ENCODE measurements at places on chromosomes 5 and 9.

DNA sequence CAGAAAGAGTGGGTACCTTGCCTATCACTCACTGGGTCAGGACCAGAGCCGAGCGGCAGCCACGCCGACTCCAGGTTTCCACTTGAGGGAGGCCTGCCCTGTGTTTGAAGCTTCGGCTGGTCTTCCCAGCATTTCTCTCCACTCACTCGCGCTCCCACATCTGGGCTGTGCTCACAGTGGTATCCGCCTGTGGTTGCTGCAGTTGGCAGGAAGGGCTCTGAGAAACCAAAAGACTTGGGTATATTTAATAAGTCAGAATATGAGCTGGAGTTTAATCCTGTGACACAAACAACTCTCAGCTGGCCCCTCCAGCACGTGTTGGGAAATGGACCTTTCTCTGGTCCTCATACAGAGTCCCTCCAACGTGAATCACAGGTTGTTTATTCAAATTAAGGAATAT, 70.9 kb downstream of the SPRY4 start:
- DNase-seq: no peak

GRCh38 chr5:108858959-108859358, 111.3 kb downstream of the FER start:
- DNase-seq: peak; percentile 9

GRCh38 chr9:114385397-114386181, 2.2 kb downstream of the AKNA start:
- DNase-seq: peak; percentile 95

DNA sequence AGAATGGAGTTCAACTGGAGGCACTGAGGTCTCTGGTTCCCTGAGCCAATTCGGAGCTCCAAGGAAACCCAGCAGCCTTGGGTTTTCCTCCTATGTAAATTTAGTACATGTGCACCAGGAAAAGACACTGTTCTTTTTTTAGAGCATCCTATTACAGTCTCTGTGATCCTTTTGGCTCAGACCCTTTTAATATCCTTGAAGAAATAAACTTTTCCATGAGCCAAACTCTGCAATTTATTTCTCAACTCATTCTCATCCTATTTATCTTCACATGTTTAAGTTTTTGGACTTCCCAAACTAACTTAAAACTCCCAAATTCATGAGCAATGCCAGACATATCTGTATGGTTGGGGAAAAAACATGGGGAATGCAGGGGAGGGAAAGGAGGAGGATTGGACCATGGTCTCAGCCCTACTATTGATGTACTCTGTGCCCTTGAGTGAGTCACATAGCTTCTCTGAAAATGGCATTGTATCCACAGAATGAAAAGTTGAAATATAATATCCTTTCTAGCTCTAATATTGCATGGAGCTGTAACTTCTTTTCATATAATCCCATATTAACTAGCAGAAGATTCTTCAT, 76.6 kb downstream of the PAPPA start:
- DNase-seq: no peak

GRCh38 chr9:119052339-119053030, 316.8 kb downstream of the BRINP1 start:
- DNase-seq: peak; percentile 8

DNA sequence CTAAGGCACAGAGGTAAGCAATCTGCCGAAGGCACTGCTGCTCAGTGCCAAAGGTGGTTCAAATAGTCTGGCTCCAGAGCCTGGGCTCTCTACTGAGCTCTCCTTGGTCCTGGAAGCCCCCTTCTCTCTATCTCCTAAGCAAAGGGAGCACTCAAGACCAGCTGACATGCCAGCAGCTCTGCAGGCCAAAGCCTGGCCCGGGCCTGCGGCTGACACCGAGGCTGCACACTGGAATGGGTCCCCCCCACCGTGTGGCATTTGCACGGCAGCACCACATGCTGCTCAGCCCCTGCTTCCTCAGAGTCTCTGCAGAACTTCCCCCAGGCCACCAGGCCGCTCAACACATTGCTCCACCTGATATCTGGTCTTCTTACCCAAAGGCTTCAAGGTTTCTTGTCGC, 57.8 kb upstream of the GOLPH3 start:
- DNase-seq: no peak

- no peak for DNase-seq
Measured at GRCh38 chr9:71096421-71097108, 24.9 kb downstream of the TRPM3 start.

GRCh38 chr9:95100071-95100627, 217.4 kb downstream of the FANCC start:
- DNase-seq: peak; percentile 71

- no peak for DNase-seq
Measured at GRCh38 chr5:61623401-61624069, 291.5 kb downstream of the ZSWIM6 start.

DNA sequence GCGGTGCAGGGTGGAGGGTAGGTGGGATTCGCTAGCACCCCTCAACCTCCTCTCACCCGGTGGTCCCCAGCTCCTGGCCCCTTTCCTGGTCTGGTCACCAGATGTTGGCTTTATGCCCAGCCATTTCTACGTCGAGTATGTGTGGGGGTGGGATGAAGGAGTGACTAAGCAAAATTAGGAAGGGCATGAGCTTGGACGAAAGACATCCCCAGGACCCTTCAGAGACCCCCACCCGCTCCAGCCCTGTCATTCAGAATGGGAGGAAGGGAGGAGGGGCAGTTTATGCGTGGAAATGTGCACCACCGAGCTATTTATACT, 742 bp downstream of the BHMT2 start:
- no peak for DNase-seq

DNA sequence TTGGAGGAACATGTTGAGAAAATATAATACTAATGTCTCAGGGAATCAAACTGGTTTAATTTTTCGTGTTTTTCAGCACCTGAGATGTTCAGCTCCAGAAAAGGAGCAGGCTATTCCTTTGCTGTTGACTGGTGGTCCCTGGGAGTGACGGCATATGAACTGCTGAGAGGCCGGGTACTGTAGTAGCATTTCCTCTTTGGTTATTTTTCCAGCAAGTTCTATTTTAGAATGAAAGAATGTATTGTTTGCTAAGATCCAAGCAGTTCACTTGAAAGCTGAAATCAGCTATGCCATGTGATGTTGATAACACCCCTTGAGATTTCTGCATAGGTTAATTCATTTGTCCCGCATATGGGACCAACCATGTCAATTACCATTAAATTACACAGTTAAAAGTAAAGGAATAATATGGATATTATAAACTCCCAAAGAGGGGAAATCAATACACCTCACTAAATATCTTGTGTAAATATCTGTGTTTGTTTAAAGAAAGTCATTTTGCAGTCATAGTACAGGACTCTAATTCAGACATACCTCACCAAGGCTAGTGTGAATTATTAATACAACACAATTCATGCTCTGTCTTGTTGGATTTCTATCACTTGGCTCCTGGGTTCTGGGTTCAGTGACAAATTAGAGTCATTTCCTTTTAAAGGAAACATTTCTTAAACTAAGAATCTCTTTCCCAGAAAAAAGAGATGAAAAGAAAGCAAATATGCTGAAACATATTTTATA, 126.8 kb downstream of the STK32A start:
- no peak for DNase-seq

GRCh38 chr9:30574355-30575151, 1809.9 kb upstream of the ACO1 start:
- DNase-seq: no peak

- DNase-seq: peak; percentile 65
Measured at GRCh38 chr9:123445981-123446610, 90.1 kb downstream of the CRB2 start.

- DNase-seq: no peak
Measured at GRCh38 chr9:15293084-15293483, 13.9 kb downstream of the TTC39B start.

- no peak for DNase-seq
Measured at GRCh38 chr9:33426843-33427293, 20.5 kb downstream of the AQP3 start.

DNA sequence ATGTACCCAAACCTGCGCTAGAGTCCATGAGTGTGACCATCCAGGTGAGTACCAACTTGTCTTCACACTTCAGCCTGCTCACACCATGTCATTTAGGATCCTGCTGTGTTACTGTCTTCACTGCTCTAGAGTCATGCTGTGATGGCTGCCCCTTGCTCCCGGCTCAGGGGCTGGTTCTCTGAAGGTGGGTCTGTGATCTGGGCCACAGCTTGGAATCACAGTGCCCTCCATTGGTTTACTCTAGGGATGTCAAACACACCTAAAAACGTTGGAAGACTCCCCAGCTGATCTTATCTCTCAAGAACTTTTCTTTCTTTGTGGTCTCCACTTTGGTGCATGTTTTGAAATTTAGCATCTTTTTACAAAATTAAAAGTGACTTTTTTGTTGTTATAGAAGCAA, 53.8 kb downstream of the NFX1 start:
- no peak for DNase-seq

DNA sequence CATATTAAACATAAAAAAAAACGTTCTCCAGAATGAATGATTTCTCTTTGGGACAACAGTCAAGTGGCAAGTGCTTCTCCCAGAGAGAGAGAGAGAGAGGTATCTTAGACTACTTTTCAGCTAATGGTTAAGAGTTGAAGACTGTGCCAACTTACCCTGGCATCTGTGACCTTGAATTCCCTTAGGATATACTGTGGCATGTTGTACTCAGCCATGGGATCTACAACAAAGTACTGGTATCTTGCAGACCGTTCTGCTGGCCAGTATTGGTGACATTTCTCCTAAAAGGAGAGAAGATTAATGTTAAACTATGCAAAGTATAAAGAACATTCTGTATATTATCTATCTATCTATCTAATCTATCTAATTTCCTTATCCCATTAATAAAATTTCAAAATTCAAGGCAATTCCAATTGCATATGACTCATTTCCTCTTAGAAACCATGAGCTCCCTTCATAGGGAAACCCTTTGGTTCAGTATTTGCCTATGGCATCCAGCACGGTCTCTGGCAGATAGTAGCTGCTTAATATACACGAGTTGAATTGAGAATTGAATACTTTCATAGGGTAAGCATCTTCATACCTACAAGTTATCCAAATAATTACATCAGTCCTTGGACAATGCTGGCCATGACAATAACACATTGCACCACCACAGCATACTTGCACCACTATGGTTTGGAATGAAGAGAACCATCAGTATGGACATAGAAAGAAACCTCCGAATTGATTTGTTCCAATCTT, 539.4 kb upstream of the DMAC1 start:
- no peak for DNase-seq

- no peak for DNase-seq
Measured at GRCh38 chr9:110575945-110576344, 3.6 kb downstream of the SVEP1 start.

GRCh38 chr5:154505567-154505966, 27.5 kb upstream of the HAND1 start:
- no peak for DNase-seq

DNA sequence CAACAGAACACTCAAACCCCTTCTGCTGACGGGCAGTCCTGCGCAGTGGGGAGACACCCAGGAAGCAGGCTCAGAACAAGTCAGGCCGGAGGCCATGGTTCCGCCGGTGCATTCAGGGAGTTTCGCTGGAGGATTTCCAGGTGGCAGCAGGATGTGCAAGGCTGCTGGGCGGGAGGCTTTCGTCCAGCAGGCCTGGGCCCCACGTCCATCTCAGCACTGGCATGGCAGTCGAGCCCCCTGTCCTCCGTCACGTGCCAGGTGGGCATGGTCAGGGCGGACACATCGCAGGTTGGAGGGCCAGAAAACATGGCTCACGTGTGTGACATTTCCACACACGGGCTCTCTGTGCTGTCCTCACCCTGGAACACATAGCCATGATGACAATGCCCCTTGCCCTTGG, 299.9 kb upstream of the IRX2 start:
- no peak for DNase-seq

GRCh38 chr5:169649486-169649885, 12.4 kb downstream of the DOCK2 start:
- DNase-seq: no peak

DNA sequence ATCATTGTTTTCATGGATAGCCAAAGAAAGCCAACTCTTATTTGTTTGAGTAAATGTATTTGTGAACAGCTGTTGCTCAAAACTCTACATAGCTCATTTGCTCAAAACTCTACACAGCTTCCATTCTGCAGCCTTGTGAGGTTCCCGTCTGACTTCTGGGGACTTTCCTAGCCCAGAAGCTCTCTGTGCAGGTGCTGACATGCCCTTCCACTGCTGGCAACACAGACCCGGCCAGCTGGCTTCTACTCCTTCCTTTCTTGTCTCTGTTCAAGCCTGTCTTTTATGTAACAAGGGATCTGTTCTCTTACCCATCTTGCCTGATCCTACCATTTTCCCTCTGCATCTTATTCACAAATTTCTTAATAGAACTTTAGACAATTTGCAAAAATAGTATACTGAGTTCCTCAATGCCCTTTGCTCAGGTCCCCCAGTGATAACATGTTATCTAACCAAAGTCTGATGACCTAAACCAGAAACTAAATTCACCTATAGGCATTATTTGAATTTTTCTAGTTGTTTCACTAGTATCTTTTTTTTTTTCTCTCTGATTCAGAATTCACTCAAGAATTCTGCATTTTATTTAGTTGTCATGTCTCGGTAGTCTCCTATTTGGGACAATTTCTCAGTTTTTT, 556.5 kb upstream of the SEMA6A start:
- DNase-seq: no peak

DNA sequence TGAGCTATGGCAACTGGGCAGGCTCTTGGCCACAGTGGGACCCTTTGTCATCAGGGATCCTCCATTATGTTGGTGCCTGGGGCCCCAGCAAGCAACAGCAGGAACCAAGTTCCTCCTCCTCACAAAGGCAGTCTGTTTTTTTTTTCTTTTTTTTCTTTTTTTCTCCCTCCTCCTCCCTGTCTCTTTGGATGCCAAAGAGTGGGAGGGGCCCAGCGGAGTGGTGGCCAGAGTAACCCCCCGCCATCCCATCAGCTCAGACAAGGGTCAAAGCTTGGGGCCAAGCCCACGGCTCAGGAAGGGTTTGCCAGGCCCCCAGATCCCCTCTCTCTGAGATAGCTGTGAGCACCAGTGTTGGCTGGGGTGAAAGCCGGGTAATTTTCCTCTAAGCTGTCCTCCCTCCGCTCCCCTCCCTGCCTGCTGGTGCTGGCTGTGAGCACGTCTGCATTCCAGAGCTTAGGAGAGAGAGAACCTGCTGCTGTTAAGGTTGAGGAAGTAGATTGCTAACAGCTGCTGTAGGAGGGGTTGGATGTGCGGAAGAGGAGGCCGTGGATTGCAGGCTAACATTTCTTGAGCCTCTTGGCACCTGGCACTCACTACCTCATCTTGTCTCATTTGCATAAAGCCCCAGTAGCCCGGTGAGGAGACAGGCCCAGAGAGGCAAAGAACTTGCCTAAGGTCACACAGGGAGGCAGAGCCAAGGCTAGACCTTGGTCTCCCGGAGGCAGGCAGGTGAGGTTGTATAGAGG, 21.2 kb downstream of the GSN start:
- no peak for DNase-seq

- DNase-seq: no peak
Measured at GRCh38 chr5:132729896-132730295, 7.5 kb downstream of the KIF3A start.

- DNase-seq: no peak
Measured at GRCh38 chr5:175712681-175713085, 54.8 kb downstream of the HRH2 start.

- no peak for DNase-seq
Measured at GRCh38 chr5:55304584-55304983, 2.9 kb downstream of the DHX29 start.
